ENCODE measurements at places on chromosomes 2 and 18. TPM values are rescaled to one million over a fixed set of nuclear protein-coding genes. Genes with fewer than 3 reads are reported as not detected.

Gene CCDC178
- total RNA-seq, result 3.2 TPM

Gene OSBPL6
- 0.60 TPM for total RNA-seq

Gene RNF152
- total RNA-seq, result 9.6 TPM

Gene AGPS
- 24.9 TPM for total RNA-seq

Gene MDH1
- 74.0 TPM for total RNA-seq

Gene ALPP
- total RNA-seq, result 0.20 TPM

Gene PSMA8
- total RNA-seq, result 0.25 TPM

GRCh38 chr18:52652391-52652790 lies 312.4 kb downstream of the DCC start:
- DNase-seq, result no peak

GRCh38 chr18:79401494-79402208 lies 5.9 kb downstream of the NFATC1 start:
- DNase-seq, result no peak

DNA sequence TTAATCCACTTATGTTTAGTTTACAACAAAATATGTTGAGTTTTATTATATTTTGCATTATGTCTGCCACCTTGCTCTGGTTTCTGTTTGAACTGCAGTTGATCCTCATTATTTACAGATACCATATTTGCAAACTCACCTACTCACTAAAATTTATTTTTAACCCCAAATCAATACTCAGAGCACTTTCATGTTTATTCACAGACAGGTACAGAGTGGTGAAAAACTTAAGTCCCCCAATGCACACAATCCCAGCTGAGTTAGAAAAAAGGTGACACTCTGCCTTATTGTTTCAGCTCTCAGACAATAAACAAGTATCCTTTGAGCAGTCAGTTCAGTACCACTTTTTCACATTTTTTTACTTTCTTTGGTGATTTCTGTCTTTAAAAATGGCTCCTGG lies 13.7 kb downstream of the GCG start:
- no peak for DNase-seq

DNA sequence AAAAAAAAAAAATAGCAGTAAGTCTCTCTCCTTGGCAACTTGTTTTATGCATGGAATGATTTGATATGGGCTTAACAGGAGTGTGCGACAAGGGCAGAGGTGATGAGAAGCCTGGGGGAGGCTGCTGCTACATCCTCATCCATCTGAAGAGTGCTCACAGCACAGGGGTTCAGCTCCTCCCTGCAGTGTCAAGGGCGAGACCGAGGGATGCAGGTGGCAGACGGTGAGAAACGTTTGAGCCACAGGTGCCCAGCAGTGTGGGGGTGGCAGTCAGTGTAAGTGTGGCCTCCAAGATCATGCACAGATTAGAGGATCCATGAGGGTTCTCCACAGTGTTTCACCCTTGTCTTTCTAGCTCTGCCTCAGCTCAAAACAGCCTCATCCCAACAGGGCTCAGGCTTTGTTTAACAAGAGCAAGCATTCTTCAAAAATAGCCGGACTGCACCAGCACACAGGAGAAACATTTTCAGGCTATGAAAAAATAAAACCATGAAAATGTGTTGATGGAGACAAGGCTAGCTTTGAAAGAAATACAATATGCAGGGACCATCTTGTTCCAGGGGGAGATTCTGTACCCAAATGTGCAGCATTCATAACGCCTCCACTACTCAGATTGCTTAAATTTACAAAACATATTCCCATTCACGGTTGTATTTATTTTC lies 324.5 kb upstream of the MYT1L start:
- DNase-seq, result no peak

DNA sequence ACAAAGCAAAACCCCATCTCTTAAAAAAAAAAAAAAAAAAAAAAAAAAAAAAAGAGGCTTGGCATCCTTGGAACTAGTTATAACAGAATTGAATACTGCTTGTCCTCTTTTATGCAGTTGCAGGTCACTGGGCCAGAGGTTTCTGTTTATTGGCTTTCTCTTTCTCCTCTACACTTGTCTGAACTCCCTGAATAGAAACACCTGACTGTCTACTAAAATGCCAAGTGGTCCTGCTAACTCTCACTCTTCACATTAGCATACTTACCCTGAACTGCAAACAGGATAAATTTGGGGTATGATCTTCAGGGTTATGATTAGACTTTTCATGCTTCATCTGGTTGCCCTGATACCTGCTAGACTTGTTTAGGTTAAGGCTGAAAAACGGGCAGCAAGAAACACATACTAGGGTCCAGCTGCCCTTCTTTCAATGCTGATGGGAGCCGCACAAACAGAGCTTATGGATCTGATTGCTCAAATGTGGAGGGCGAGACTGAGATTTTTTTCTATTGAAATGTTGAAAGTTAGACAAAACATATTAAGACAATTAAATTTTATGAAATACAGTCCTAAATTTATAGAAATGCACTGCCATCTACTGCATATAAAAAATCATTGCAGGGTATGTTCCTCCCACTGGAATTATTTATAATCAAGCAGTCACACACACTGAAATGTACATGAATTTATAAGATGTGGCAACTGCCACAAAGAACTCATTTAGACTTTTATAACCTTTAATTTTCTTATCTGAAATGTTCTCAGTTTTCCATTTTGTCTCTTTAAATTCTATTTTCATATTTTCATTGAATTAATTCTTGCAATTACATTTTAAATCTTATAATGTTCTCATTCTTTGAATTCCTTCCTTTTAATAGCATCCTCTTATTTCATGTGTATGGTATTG lies 40.8 kb downstream of the GTF3C3 start:
- no peak for DNase-seq

GRCh38 chr2:218400167-218400929 lies 680 bp downstream of the CTDSP1 start:
- peak; percentile 74 for DNase-seq

- no peak for DNase-seq
Observed at GRCh38 chr2:24482972-24483300, 8.1 kb upstream of the NCOA1 start.

Measured in ovary (tissue), 10 donors.